ENCODE measurements at places on chromosomes 4 and X.

DNA sequence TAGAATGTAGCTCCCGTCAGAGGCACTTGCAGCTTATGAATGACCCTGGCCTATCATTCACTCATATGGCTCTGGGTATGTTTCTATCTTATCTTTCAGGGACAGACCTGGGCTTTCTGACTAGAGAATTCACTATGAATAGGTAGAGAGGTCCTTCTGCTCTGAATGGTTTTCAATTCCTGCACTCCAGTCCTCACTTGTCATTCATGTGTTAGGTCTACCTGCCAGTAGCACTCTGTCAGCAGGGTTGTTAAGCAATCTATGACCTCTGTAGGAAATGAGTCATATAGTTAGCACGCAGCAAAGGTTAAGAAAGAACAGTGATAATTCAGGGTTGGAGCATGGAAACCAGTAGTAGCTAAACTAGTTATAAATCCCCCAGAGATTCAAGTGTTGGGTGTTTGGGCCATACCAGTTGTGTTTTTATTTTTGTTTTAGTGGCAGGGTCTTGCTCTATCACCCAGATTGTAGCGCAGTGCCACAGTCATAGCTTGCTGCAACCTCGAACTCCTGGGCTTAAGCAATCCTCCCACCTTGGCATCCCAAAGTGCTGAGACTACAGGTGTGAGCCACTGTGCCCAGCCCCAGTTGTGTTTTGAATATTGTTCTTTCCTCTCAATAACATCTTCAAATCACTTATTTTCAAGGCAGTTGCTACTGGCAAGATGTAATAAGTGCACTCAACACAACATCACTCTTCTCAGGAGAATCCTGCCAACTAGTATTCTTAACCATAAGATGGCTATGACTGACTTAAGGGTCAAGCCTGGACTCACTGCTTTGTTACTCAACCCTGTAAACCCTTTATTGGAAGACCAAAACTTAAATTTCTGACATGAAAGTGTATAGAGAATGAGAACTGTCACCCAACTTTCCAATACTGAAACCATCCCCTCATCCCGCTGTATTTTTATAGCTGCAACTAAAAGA, 25.1 kb downstream of the ARL13A start:
- no peak for DNase-seq

- DNase-seq: no peak
Observed at GRCh38 chr4:150586162-150586810, 4.3 kb downstream of the MAB21L2 start.

- DNase-seq: peak; percentile 21
Observed at GRCh38 chr4:28373601-28374000, 1513.0 kb downstream of the STIM2 start.

GRCh38 chr4:145847764-145848163, 90.9 kb downstream of the ZNF827 start:
- no peak for DNase-seq

- no peak for DNase-seq
Observed at GRCh38 chrX:38974542-38974941, 173.3 kb downstream of the MID1IP1 start.

- DNase-seq: no peak
Observed at GRCh38 chr4:147791341-147791740, 59.5 kb downstream of the ARHGAP10 start.

DNA sequence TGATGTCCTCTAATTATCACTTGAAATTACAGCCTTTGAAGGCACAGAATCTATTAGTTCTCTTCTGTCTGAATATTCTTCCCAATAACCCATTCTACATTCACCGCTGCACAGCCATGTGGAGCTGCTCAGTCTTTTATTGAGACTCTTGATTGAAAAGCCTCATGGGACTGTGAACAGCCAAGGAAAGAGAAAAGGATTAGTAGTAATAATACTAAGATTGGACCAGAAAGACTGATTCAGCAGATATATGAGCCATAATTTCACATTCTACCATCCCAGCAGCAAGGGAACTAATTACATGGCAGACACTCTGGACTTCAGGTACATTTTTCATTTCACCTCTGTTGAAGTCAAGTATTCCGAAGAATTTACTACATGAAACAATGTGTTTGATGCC, 2471.7 kb downstream of the ARAP2 start:
- no peak for DNase-seq

- no peak for DNase-seq
Observed at GRCh38 chr4:118947095-118947494, 58.4 kb downstream of the SYNPO2 start.

- DNase-seq: no peak
Observed at GRCh38 chr4:38396845-38397547, 267.0 kb upstream of the KLF3 start.

DNA sequence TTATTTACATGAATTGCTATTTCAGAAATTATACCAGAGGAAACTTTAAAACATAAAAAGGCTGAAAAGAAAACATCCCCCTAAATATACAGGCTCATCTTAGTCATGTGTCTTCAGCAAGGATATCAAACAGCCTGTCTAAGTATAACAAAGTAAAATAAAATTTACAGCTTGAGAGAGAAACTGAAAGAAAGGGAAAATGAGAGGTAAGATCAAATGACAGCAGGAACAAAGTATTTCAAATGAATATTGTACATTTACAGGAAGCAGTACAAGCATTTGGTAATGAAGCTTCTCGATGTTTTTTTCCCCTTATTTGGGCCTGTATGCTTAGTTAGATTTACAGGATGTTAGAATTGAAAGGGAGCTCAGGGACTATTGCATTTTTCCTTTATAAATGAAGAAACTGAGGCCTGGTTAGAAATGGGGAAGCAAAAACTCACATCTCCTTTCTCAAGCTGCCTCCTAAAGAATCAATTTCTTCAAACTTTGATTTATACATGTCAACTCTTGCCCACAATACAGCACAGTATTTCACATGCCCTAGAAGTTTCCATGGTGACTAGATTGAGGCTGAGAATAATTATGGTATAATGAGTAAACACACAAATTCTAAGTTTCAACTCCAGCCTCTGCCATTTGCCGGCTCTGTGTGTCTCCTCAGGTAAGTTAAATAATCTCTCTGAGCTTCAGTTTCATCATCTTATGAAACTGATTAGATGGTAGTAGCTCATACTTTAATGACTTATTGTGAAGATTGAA, 29.3 kb downstream of the DAPP1 start:
- no peak for DNase-seq

- no peak for DNase-seq
Observed at GRCh38 chr4:17544831-17545234, 29.9 kb downstream of the CLRN2 start.

GRCh38 chr4:69057620-69058409, 38.5 kb upstream of the UGT2B7 start:
- DNase-seq: no peak

- no peak for DNase-seq
Observed at GRCh38 chr4:1583051-1583785, 100.9 kb downstream of the FAM53A start.

GRCh38 chrX:1124531-1124930, 87.9 kb downstream of the CRLF2 start:
- no peak for DNase-seq

- no peak for DNase-seq
Observed at GRCh38 chrX:150355913-150356312, 7.2 kb upstream of the MAMLD1 start.

GRCh38 chr4:3286335-3287175, 6.3 kb upstream of the RGS12 start:
- no peak for DNase-seq

GRCh38 chr4:185257086-185257485, 47.7 kb downstream of the SNX25 start:
- no peak for DNase-seq

DNA sequence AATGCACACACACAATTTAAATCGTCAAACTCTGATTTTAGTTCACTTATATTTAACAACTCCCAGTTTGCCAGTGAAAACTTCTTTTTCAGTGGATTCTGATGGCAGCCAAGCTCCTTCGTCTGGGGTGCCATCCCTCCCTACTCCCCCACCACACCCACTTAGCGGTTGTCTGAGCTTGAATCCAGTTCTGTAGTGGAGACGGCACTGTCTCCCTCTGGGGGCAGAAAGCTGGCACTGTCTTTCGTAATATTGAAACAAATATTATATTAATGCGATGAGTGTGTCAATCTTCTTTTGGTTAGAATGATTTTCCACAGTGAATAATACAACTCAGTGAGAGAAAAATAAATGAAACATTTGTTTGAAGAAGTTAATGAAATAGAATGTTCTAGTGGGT, 5.4 kb downstream of the MEPE start:
- DNase-seq: no peak

DNA sequence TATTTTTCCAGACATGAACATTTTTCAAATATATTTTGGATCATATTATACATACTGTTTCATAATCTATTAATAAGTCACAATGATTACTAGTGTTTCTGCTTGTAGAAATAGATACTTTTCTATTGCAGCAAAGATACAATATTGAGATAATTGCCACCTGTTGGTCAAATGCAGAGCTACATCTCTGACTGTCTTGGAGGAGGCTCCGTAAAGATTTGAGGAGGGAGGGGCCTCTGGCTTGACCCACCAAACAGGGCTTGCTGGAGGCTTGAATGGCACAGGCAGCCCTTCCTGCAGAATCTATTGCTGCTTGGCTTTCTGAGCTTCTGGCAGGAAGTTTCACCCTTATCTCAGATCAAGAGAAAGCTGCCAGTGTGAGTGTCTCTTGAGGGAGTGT, 99.3 kb upstream of the ARMCX2 start:
- no peak for DNase-seq

- DNase-seq: no peak
Observed at GRCh38 chr4:115418635-115419396, 305.4 kb upstream of the NDST4 start.

DNA sequence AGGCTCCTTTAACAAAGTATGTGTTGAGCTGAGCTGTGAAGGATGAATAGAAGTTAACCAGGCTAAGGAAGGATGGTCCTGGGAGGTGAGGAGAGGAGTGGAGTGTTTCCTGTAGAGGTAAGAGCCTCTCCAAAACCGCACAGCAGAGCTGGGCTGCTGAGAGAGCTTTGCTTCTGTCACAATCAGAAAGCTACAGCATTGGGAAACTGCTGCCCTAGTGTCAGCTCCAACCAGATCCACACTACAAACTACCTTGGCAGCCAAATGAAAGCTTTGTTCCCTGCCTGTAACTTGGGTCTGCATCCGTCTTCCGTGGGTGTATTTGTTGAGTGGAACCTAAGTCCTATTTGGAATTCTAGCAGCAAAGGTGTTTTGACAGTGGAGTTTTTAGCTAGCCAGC, 91.8 kb downstream of the REPS2 start:
- no peak for DNase-seq

DNA sequence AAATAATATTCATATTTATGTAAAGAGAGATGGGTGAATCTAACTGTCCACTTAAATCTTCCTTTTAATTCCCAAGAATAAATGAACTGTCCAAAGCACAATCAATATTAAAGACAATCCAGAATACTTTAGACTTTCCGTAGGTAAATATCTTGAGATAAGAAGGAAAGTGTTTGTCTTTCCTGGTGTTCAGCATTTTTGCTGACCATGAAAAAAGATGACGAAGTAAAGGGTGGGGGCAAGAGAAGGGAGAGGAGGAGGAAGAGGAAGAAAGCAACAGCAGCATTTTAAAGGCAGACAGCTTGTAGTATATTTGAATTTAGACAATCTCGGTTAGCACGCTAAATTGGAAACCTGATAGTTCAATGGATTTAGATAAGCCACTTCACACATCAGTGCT, 498.2 kb downstream of the KCNIP4 start:
- no peak for DNase-seq

GRCh38 chrX:134562002-134562401, 96.3 kb downstream of the PLAC1 start:
- DNase-seq: no peak

DNA sequence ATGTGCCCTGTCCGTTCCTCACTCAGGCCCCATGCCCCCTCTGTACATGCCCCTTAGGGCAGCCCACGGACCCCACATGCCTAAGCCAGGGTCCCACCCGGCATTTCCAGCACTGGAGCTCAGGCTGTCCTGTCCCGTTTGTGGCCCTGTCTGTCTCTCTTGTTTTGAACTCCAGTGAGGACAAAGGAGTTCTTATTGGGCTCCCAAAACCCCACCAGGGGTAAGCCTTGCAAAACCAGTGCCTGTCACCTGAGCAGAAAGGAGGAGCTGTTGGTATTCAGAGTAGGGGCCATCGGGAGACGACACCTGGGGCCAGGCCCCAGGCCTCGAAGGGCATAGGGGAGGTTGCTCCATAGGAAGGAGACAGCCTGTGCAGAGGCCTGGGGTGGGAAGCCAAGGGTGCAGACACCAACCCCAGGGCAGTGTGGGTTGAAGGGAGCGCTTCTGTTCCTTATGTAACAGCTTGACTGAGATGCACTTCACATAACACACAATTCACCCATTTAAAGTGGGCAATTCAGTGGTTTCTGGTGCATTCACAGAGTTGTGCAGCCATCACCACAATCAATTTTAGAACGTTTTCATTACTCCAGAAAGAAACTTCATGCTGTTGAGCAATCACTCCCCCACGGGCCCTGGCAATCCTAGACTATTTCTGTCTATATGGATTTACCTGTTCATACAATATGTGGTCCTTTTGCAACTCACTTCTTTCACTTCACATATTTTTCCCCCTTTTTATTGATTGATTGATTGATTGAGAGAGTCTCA, 31.7 kb downstream of the MAN2B2 start:
- no peak for DNase-seq

GRCh38 chr4:138007572-138007971, 234.6 kb downstream of the SLC7A11 start:
- DNase-seq: no peak

- no peak for DNase-seq
Observed at GRCh38 chr4:81828991-81829390, 357.3 kb upstream of the RASGEF1B start.

- no peak for DNase-seq
Observed at GRCh38 chr4:16692524-16692923, 205.9 kb downstream of the LDB2 start.

DNA sequence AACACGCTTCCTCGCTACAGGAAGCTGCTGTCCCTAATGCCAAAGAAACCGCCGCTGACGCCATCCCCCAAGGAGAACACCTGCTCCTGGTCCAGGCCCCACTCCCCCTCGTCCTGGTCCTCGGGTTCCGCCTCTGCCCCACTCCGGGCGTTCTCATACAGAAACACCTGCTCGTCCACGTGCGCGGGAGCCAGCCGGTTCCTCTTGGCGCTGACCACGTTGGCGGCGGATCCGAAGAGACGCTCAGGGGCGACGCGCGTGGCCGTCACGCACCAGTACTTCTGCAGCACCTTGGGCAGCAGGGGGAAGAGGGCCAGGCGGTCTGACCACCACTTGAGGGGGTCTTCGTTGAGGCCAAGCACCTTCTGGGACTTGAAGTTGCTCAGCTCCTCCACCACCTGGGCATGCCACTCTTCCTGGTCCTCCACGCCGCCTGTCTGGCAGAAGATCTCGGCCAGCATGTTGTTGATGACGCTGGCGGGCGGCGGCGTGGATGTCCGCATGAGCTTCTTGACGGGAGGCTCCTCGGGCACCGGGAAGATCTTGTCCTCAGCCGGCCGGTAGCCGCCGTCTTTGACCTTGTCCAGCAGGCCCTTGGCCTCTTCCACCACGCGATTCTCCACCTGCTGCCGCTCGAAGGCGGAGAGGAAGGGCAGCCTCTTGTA, 12.0 kb downstream of the DHRSX start:
- no peak for DNase-seq

DNA sequence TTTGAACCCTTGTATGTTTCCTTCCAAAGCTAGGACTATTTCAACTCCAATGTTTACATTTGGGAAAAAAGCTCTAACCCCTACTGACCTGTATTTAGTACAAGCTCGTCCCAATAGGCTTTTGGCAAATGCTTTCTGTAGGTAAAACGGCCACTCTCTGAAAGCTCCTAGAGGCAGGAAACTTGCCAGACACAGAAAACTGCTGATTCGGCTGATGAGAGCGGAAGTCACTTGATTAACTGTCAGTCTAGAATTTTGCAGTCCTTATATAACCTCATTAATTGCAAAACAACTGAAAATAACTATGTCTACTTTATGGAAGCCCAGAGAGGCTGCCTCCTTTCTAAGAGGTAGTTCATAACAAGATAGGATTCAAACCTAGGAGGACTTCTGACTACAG, 108.1 kb downstream of the TSPAN7 start:
- no peak for DNase-seq

Data from BJ (cell line).